ENCODE measurements at places on chromosomes 6 and 20.

DNA sequence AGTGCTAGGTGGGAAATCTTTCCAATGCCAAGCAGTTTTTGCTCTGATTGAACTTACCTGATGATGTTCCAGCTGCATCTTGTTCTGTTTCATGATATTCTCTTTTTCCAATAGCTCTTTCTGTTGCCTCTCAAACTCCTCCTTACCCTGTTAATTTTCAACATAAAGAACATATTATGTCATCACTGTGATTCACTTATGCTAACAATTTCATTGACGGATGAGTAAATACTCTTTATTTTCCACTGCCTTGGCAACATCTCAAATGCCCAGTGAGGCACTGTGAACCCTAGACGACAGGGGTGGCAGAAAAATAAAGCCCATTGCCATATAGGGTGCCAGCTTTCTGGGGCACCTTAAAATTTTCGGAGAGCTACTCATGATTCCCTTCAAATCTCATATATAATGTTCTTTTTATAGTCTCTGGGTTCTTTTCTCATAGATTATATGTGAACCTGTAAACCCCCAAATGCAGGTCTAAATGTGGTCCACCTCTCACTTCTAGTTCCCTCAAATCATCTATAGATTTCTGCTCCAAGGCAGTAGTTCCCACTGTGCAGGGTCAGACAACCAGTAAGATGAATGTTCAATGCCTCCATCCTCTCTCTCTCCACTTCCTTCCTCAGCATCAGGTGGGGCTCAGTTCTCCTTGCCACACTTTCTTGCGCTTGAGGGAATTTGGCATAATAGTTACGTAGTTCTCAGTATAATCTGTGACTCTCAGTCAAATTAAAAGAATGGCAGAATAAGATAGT is 44.1 kb downstream of the NEDD9 start:
- DNase-seq: peak; percentile 41

DNA sequence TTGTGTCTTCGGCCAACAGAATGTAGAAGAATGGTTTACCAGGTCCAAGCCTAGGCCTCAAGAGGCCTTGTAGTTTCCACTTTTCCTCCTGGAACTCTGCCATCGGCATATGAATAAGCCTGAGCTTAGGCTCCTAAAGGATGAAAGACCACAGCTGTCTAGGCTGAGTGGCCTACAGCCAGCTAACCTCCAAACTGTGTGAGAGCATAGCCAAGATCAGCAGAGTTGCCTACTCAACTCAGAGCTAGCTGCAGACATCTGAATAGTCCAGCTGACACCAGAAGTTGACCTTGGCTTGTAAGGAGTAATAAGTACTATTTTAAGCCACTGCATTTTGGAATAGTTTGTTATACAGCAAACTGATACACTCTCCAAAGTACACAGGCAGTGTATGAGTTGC is 52.6 kb upstream of the SMIM29 start:
- DNase-seq: peak; percentile 98

DNA sequence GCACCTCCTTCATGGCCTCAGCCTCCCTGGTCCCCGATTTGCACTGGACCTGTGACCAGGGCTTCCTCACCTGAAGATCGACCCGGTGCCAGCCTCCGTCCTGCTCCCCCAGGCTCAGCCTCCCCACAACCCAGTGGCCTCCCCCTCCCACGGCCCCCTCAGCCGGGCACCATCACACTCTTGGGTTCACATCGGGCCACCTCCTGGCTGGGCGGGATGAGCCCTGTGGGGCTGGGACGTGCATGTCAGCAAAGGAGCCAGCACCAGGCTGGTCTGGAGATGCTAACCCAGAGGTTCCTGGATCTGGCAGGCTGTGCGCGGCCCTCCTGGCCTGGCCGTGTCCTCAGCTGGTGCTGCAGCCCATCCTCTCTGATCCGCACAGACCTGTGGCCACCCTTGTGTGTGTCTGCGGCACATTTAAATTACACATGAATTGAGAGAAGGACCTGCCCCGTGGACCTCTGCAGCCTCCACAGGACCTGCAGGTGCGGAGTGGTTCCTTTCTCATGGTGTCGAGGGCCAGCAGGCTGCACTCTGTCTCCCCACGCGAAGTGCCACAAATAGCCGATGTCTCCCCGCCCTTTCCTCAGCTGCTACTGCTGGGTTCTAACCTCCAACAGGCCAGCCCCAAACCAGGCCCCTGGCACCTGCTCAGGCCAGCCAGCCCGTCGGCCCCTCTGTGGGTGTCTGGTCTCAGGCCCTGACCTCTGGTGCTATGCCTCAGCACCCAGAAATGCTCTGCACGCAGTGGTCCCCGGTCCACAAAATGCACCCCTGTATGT is 237.5 kb downstream of the ERMARD start:
- DNase-seq: no peak

- no peak for DNase-seq
These were observed 128.2 kb downstream of the EDN3 start for GRCh38 chr20:59428441-59429205.

- DNase-seq: no peak
These were observed 35.2 kb upstream of the CDH22 start for GRCh38 chr20:46343348-46343974.

GRCh38 chr6:151962246-151962846 is 154.9 kb downstream of the ESR1 start:
- DNase-seq: peak; percentile 83

DNA sequence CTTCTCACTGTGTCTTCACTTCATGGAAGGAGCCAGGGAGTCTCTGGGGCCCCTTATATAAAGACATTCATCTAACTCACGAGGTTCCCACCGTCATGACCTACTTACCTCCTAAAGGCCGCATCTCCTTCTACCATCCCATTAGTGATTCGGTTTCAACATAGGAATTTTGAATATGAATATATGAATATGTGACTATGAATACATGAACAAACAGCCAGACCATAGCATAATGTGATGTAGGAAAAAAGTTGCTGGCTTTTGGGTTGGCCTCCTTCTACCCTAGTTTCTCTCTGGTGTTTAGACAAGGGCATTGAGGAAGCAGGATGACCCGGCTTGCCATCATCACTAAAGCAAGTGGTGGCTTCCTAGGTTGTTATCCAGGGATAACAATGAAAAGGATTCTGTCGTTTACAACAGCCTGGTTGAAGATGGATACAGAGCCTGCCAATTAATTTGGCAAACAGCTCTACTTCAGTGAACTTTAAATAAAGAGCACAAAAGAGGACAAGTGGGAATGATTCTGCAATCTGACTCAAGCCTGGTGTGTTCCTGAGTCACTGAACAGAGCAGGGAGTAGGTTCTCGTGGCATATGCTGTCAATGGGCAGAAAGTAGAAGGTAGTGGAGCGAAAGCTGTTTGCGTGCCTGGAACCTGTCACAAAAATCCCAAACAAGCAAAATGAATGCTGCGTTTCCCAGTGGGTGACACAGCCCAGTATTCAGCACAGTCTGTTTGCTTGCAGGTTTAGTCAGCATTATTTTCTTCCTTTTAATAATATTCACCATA is 44.0 kb upstream of the DOK5 start:
- DNase-seq: no peak

- DNase-seq: no peak
These were observed 705.3 kb downstream of the KIF16B start for GRCh38 chr20:15867899-15868298.
